ENCODE measurements at places on chromosomes 1 and 21.

DNA sequence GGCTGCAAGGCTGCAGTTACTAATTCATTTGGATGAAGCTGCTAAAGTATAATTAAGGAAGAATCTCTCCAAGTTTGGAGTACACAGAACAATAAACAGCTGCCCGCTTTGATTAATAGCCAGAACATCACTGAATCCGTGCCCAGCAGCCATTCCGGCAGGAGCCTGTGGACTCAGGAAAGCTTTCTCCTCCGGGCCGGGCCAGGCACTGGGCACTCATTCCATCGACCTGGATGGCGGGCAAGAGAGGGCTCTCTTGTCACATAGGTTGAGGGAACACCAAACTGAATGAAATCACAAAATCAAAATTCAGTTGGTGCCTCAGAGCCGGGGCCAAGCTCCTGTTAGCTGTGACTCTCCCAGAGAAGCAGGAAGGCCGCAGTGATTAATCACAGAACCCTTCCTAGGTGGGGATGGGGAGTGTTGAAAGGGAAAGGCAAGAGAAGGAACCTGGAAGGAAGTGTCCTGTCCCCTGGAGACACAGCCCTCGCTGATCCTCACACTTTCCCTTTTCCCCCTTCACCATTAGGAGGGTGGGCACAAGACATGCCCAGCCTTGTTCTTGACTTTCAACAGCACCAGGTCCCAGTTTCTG is 306.7 kb downstream of the NPHP4 start:
- no peak for DNase-seq

DNA sequence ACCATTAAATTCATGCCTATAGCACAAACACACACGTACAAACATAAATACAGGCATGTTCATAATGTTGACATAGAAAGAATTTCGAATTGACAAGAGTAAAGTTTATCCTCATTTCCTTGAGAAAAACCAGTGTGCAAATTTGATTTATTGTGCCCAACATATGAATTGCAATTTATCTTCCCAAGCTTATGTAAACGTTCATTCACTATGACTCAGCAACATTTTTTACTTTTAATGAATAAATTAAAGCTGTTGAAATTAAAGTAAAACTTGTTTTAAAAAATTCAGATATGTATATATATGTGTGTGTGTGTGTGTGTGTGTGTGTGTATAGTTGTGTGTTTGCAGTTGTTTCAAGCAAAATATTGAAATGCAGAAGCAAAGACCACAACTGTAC is 1067.9 kb downstream of the BRINP3 start:
- DNase-seq, result no peak

- no peak for DNase-seq
Observed at GRCh38 chr1:235077571-235078479, 50.8 kb downstream of the TOMM20 start.

DNA sequence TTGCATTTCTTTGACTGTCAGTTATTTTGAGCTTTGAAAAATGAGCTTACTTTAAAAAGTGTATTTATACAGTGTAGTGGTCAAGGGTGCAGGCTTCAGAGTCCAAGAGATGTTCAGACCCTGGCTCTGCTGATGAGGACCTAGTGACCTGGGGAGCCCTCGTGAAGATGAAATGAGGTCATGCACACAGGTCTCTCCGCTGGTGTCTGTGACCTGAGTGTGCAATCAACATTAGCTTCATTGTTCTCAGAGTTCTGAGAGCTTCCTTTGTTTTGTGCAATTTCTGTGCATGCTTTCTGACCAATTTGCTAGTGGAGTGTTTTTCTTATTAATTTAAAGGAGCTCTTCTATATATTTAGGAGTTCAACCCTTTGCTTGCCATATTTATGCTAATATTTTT is 71.3 kb downstream of the RIPK4 start:
- no peak for DNase-seq

DNA sequence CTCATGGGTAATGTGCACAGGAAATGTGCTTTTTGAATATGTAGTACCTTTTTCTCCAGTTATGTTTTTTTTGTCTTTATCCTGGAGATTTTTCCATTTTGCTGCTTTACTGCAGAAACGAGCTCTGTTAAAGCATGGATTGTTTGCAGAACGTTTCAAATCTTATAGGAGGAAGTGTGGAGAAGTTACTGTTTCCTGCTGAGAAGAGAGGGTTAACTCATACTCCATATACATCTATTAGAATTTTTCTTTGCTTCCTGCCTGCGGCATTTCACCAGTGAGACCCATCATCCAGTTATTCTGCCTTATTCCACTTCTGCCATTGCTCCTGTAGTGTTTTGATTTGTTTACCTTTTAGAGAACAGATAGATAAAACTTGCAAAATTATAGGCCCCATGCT is 2.0 kb downstream of the RPRD2 start:
- no peak for DNase-seq
